ENCODE measurements at places on chromosomes 12 and 14.

- no peak overlapping the region for H3K27ac ChIP-seq
- H3K4me1 ChIP-seq: no peaks in the 10 kb centered on the region
- H3K4me3 ChIP-seq: no peak overlapping the region
Measured at GRCh38 chr12:19740472-19741131, 301.3 kb downstream of the AEBP2 start.

GRCh38 chr12:32398816-32399369 lies 465 bp upstream of the FGD4 start:
- peak overlapping the region; percentile 54 for H3K4me3 ChIP-seq
- DNase-seq: no peak
- H3K36me3 ChIP-seq: no peaks in the 10 kb centered on the region
- H3K27ac ChIP-seq: no peak overlapping the region

GRCh38 chr12:19550626-19551025 lies 111.3 kb downstream of the AEBP2 start:
- H3K36me3 ChIP-seq: no peaks in the 10 kb centered on the region
- DNase-seq: no peak
- H3K4me1 ChIP-seq: no peaks in the 10 kb centered on the region

- H3K4me1 ChIP-seq: peaks cover 48% of the 10 kb centered on the region
- DNase-seq: peak; percentile 34
- H3K4me3 ChIP-seq: peak overlapping the region; percentile 5
- H3K27me3 ChIP-seq: no peaks in the 10 kb centered on the region
- H3K36me3 ChIP-seq: no peaks in the 10 kb centered on the region
Measured at GRCh38 chr14:52175982-52176502, 91.5 kb upstream of the PTGDR start.

DNA sequence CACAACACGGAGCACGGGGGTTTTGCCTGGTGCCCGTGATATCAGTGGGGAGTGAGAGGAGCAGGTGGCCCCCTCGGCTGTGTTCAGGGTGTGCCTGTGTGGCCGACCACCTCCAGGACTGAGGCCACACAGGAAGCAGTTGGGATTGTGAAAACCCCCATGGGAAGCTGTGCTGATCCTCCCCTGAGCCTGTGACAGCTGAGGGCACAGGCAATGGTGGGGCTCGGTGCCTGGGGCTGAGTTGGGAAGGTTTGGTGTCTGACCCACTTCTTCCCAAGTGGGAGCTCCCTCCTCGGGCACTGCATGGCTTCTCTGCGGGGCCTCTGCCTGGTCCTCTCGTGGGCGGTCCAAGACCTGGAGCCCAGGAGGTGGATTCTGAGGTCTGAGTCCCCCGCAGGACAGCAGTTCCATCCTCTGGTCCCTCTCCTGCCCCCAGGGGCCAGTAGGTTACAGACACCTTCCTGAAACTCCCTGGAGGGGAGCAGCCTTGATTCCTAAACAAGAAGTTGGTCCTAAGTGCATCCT lies 17.9 kb downstream of the PACS2 start:
- H3K27me3 ChIP-seq: no peaks in the 10 kb centered on the region
- H3K36me3 ChIP-seq: no peaks in the 10 kb centered on the region
- no peak overlapping the region for H3K27ac ChIP-seq
- H3K4me3 ChIP-seq: no peak overlapping the region
- DNase-seq: no peak

DNA sequence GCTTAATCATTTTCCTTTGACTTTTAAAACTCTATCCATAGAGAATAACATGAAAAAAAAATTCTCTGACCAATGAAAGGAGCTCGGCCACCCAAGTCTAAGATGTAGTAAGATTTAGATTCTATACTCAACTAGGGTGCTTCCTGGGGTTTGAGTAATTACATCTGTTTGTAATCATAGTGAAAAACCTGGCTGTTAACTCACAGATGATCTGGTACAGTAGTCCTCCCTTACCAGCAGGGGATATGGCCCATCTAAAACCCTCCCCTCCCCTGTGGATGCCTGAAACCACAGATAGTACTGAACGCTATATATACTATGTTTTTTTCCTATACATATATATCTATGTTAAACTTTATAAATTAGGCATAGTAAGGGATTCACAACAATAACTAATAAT lies 89.2 kb downstream of the DAAM1 start:
- no peaks in the 10 kb centered on the region for H3K4me1 ChIP-seq
- no peak overlapping the region for H3K4me3 ChIP-seq

- no peak overlapping the region for H3K27ac ChIP-seq
Measured at GRCh38 chr14:47300796-47301195, 374.6 kb downstream of the MDGA2 start.

DNA sequence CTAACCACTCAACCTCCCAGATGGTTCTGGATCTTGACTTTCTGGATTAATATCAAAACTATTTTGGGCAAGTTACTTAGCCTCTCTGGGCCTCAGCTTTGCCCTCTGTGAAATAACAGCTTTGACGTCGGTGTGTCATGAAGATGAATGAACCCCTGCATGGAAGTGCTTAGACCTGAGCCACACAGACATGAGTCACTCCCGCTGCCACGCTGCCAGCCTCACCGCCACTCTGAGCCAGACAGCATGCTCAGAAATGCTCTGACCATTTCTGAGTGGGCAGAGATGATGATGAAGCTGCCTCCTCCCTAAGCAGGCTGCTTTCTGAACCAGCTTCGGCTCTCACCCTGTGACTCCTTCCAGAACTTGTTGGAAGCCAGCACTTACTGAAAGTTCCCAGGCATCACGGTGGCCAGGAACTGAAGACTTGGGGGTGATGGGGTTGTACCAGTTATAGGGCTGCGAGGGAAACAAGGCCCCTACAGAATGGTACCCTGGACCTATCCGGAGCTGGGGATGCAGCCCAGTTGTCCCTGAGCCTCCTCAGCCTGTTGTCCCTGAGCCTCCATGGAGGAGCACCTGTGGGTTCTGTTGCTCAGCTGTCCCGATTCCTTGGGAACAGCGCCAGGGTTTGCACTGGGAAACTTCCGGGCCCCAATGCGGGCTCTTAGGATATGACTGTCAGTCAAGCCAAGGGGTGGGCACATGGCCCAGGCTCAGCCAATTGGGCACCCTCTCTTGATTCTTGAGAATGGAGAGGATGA lies 2.0 kb upstream of the CCDC197 start:
- no peaks in the 10 kb centered on the region for H3K4me1 ChIP-seq
- H3K36me3 ChIP-seq: no peaks in the 10 kb centered on the region
- H3K27ac ChIP-seq: no peak overlapping the region
- H3K4me3 ChIP-seq: no peak overlapping the region
- DNase-seq: no peak

- no peak overlapping the region for H3K27ac ChIP-seq
- no peaks in the 10 kb centered on the region for H3K4me1 ChIP-seq
- H3K27me3 ChIP-seq: no peaks in the 10 kb centered on the region
- no peak for DNase-seq
Measured at GRCh38 chr12:114191581-114191980, 214.4 kb downstream of the TBX5 start.

- H3K4me1 ChIP-seq: no peaks in the 10 kb centered on the region
- no peak overlapping the region for H3K27ac ChIP-seq
- H3K27me3 ChIP-seq: no peaks in the 10 kb centered on the region
- no peak for DNase-seq
- no peaks in the 10 kb centered on the region for H3K36me3 ChIP-seq
- H3K4me3 ChIP-seq: no peak overlapping the region
Measured at GRCh38 chr12:95529693-95530225, 21.5 kb downstream of the USP44 start.

DNA sequence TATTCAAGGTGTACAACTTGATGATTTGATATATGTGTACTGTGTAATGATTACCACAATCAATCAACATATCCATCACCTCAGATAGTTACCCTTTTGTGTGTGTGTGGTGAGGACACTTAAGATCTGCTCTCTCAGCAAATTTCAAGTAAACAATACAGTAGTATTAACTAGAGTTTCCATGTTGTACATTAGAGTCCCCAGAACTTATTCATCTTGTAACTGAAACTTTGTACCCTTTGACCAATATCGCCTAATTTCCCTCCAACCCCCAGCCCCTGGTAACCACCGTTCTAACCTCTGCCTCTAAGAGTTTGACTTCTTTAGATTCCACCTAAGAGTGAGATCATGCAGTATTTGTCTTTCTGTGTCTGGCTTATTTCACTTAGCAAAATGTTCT lies 12.1 kb downstream of the ADCK1 start:
- H3K4me1 ChIP-seq: no peaks in the 10 kb centered on the region
- H3K27ac ChIP-seq: no peak overlapping the region
- no peaks in the 10 kb centered on the region for H3K27me3 ChIP-seq
- no peaks in the 10 kb centered on the region for H3K36me3 ChIP-seq
- no peak overlapping the region for H3K4me3 ChIP-seq

GRCh38 chr12:126768517-126768916 lies 1498.5 kb upstream of the TMEM132C start:
- H3K4me1 ChIP-seq: peaks cover 41% of the 10 kb centered on the region
- H3K36me3 ChIP-seq: no peaks in the 10 kb centered on the region
- no peak for DNase-seq
- H3K27me3 ChIP-seq: no peaks in the 10 kb centered on the region

DNA sequence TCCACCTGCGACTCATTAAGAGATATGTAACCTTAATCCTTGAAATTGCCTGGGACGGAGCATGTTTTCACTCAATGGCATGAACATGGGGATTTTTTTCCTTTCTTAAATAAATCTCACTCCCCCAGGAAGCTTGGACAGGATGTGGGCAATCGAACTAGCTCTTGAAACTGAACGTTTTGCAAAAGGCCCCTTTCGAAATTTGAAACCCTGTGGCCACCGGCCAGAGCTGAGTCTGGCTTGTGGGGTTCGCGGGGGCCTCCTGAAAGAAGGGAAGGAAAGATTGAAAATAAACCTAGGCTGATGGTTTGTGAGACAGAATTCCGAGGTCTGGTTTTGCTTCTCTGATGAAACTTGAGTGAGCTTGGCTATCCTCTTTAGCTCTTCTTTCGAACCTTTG lies 101.4 kb upstream of the RTL1 start:
- DNase-seq: no peak
- no peaks in the 10 kb centered on the region for H3K4me1 ChIP-seq
- H3K27ac ChIP-seq: no peak overlapping the region

GRCh38 chr14:95667249-95667693 lies 19.0 kb upstream of the TCL1B start:
- H3K4me1 ChIP-seq: no peaks in the 10 kb centered on the region
- no peaks in the 10 kb centered on the region for H3K27me3 ChIP-seq
- no peak for DNase-seq
- no peak overlapping the region for H3K27ac ChIP-seq
- no peaks in the 10 kb centered on the region for H3K36me3 ChIP-seq
- H3K4me3 ChIP-seq: no peak overlapping the region

DNA sequence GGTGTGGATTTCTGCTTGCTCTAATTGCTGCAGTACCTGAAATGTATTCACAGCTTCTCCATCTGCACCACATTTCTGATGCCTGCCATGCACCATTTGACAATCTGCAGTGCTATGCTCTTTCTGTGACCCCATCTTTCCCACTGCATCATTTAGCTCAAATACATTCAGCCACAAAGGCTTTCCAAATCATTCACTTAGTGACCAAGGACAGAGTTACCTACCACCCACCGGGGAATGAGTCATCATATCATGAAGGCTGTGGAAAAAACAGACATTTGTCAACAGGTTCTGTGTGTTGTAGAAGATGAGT lies 465.5 kb upstream of the ATP2B1 start:
- H3K27ac ChIP-seq: no peak overlapping the region
- H3K4me3 ChIP-seq: no peak overlapping the region
- H3K27me3 ChIP-seq: no peaks in the 10 kb centered on the region

GRCh38 chr12:110616471-110617115 lies 2.7 kb downstream of the TCTN1 start:
- H3K27me3 ChIP-seq: no peaks in the 10 kb centered on the region
- no peaks in the 10 kb centered on the region for H3K36me3 ChIP-seq
- no peak for DNase-seq
- peaks cover 10% of the 10 kb centered on the region for H3K4me1 ChIP-seq
- no peak overlapping the region for H3K27ac ChIP-seq

GRCh38 chr12:100608776-100609175 lies 35.3 kb downstream of the GAS2L3 start:
- DNase-seq: no peak
- H3K27ac ChIP-seq: no peak overlapping the region
- no peaks in the 10 kb centered on the region for H3K4me1 ChIP-seq
- H3K36me3 ChIP-seq: no peaks in the 10 kb centered on the region

DNA sequence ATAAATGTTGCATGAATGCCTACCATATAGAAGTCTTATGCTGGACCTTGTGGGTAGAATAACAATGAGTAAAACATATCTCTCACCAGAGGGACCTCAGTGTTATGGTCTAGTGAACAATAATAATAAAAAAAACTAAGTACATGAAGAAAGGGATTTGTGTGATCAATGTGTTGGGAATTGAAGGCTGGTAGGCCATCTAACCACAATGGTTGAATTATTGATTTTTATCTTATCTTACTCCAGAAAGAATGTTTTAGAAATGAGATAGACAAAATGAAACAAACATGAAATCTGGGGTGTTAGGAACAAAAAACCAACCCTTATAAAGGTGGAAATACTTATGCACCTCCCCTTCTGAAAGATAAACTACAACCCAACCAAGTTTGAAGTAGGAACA lies 243.9 kb upstream of the LRIG3 start:
- H3K4me3 ChIP-seq: no peak overlapping the region
- no peak overlapping the region for H3K27ac ChIP-seq
- no peaks in the 10 kb centered on the region for H3K36me3 ChIP-seq
- no peaks in the 10 kb centered on the region for H3K27me3 ChIP-seq
- DNase-seq: no peak

DNA sequence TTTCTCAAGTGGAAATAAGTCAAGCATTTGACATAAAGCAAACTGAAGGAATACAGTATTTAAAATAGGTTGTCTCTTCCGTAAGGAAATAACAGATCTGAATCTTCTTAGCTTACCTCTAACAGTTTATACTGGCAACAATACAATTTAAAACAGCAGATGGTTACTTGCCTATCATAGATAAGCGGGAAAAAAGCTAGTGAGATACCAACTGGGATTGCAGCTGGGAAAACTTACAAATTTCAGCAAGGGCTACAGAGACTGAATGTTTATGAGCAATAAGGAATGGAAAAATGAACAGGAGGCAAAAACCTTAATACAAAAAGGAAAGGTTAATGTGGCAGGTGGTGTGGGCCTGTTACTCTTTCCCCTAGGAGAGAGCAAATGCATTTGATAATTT lies 220.0 kb downstream of the RASSF9 start:
- DNase-seq: no peak
- H3K27ac ChIP-seq: no peak overlapping the region
- H3K36me3 ChIP-seq: no peaks in the 10 kb centered on the region
- no peak overlapping the region for H3K4me3 ChIP-seq
- no peaks in the 10 kb centered on the region for H3K4me1 ChIP-seq

DNA sequence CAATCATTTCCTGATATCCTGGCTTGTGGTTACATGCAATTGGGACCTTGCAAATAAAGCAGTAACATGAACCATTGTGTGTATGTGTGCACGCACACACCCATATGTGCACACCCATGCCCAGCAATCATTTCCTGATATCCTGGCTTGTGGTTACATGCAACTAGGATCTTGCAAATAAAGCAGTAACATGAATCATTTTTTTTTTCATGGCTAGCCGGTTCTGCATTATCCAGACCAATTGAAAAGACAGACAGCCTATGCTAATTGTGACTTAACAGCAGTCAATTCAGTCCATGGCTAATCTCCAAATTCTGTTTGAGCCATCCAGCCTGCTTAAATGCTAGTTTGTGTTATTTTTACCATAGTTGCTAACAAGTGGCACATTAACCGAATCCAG lies 134.3 kb downstream of the TTC7B start:
- peaks cover 8% of the 10 kb centered on the region for H3K4me1 ChIP-seq
- no peak overlapping the region for H3K27ac ChIP-seq
- no peaks in the 10 kb centered on the region for H3K36me3 ChIP-seq
